Fibroblast of skin of left quadriceps (primary cell): ENCODE measurements at places on chromosomes 5 and 9.

DNA sequence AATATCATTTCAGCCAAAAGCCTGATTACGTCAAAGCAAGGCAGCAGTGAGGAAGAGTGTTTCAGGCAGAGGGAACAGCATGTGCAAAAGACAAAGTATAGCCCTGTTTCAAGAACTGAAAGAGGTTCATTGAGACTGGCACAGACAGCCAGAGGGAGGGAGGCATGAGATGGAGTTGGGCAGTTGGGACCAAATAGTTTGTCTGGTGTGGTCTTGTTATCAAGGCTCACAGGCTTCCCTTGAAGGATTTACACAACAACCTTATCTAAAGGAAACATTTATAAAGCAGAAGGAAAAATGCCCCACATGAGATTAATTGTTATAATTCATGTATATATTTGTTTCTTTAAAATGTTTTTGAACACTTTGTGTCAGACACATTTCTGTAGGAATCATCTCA is 253.3 kb downstream of the DMAC1 start:
- no peak for DNase-seq

DNA sequence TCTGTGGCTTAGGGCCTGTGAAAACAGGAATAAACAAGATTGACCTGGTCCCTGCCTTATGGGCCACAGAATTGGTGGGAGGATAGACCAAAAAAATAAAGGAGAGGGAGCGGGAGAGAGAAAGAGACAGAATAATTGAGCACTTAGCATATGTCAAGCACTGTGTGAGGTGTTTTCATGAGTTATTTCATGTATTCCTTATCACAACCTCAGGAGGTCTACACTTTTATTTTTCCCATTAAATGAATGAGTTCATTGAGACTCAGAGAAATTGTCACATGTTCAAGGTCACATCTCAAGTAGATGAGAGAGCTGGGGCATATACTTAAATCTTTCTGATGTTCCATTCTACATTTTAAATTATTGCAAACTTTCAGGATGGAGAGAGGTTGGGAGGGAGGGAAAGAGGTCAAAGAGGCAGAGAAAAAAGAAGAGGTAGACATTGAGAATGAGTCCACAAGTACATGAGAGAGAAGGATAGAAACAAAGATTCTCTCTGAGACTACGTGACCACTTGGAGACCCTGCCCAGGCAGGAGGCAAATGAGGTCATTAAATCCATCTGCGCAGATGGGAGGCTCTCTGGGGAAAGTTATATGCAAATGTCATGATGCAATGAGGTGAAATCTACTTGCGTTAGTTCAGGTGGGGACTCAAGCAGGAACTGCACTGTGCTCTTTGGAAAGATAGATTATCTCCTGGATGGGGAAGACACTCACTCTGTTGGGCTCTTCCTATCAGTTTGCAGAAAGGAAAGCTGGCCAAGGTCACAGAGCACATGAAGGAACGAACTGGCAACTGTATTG is 241.5 kb downstream of the PAPPA start:
- no peak for DNase-seq

DNA sequence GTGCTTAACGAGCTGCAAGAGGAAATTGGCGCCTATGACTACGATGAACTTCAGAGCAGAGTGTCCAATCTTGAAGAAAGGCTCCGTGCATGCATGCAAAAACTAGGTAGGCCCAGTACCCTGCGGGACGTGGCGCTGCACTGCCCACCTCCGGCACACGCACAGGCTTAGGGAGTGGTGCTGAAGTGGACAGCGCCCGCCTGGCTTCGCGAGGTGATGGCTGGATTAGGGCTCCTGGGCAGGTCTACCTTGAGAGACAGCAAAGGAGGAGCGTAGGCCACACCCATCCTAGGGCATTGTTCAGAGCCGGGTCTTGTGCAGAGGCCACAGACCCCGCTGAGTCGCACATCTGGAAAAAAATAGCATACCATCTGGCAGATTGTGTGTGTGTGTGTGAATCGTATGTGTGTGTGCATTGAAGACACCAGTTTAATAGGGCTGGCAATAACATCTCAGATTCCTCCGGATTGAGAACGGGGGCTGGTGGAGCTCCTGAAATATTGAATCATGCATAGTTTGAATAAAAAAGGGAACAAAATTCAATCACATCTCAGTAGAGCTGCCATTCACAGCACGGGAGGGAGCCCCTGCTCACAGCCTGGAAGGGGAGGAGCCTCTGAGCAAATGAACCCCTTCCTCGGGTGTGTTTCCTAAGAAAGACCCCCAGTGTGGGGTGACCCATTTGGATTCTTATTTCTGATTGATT is 11.1 kb downstream of the OLFM1 start:
- DNase-seq, result no peak

DNA sequence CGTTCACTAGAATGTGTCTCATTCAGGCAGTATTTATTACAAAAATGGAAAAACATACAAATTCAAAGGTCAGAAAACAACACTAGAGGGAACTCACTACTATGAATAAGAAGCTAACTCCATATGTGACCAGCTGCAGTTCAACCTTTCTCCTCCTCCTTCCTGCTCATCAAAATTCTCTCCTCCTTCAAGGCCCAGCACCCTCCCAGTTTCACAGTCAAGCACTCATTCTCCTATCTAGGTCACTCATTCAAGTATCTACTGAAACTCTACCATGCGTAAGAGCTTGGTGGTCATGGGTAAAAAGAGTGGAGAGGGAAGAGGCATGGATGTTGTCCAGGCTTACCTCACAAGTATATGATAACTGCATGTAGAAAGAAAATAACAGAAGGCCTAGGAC is 27.7 kb downstream of the ECPAS start:
- DNase-seq, result no peak

- DNase-seq, result no peak
Measured at GRCh38 chr5:141485321-141486055, 658 bp downstream of the PCDHGC4 start.

DNA sequence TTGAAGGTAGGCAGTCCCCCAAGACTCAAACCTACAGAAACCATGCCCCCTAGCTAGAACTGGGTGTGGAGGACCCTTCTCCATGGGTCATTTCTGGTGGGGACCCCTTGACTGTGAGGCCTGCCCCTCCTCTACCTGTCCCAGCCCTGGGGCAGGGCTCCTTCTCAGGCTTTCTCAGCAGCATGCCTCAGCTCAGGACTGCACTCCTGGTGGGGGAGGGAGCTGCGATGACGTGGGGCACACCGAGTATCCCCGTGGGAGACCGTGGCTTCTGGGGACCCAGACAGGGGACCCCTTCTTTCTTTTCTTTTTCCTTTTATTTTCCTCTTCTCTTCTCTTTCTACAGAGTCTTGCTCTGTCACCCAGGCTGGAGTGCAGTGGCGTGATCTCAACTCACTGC is 27.0 kb upstream of the PITX1 start:
- DNase-seq, result no peak

- no peak for DNase-seq
Measured at GRCh38 chr5:158514986-158515359, 584.7 kb downstream of the EBF1 start.

DNA sequence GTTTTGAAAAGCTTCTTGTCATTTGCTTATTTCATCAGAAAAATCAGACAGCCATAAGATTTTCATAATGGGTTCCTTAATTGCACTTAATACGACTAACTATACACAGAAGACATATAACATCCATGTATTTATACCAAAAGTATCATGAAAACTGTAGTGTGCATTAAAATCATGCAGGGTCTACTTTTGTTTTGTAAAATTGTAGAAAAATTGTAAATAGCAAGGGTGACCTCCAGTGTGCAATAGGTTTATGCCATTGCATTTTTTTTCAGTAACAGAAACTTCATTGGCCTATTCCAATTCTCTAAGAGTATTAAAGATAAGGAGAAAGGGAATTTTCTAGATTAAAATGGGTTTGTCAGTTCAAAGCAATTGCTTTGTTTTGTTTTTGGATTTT is 307.6 kb downstream of the KIAA0825 start:
- no peak for DNase-seq

DNA sequence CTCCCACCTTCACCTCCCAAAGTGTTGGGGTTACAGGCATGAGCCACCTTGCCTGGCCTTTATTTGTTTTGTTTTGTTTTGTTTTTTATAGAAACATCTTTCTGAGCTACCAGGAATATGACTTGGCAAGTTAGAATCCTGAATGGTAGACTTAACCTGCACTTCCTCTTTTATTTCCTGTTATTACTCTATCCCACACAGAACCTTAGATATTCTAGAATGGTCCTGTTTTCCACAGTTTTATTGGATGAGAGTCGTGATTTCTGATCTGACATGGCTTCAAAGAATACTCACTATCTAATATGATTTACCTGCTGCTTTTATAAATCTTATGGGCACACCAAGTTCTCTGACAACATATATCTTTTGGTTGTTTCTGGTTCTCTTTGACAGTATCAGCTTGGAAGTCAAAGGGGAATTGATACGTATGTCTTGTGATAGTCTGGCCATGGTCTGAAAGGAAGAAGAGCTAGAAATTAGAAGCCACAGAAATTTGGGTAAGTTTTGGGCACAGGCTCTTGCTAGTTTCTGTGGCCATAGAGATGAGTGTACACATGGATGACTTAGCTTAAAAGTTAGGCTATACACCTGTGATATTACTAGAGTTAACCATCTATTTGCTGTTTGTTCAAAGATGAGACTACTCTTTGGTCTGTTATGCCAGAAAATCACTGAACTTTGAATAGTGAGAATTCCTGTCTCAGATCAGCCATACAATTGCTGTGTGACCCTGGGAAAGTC is 4.7 kb upstream of the PANK3 start:
- no peak for DNase-seq

DNA sequence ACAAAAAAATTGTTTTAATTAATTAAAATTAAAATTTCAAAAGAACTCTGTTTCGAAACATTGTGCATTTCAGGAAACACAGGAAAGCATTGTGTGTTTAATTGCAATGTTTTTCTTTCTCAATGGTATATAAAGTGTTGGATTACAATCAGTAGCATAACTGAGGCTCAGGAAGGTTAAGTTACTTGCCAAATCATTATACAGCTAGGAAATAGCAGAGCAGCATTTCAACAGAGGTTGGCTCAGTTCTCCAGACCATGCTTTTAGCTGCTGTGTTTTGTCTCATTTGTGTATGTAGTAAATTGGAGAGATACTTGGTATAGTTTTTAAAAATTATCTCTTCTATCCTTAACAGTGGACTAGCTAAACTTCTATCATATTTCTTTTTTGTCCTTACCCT is 30.0 kb upstream of the CAMLG start:
- DNase-seq, result no peak

DNA sequence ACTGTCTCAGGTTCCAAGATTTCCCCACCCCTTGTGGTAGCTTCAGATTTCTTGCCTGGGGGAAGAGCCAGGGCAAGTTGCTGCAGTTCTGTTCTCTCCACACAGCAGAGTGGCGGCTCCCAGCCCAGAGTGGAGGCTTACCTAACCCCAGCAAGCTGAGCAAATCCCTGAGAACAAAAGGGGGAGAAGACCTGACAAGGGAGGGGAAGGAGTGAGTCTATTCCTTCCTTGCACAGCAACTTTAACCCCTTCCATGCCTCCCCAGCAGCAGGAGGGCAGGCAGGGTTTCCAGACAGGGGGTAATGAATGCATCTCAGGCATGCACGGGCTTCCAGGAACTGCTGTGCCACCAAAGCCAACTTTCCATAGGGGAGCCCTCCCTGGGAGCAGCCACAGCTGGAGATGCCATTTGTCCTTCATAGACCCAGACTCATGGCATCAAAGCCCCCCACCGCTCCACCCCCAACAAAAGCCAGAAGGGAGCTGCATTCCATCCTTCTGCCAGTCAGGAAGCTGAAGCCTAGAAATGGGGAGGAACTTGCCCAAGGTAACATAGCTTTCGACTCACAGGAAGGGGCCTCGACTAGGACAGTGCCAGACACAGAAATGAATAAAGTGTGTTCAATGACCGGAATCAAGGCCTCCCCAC is 28.8 kb upstream of the FAT2 start:
- no peak for DNase-seq

- no peak for DNase-seq
Measured at GRCh38 chr5:32791536-32792243, 80.6 kb downstream of the NPR3 start.

DNA sequence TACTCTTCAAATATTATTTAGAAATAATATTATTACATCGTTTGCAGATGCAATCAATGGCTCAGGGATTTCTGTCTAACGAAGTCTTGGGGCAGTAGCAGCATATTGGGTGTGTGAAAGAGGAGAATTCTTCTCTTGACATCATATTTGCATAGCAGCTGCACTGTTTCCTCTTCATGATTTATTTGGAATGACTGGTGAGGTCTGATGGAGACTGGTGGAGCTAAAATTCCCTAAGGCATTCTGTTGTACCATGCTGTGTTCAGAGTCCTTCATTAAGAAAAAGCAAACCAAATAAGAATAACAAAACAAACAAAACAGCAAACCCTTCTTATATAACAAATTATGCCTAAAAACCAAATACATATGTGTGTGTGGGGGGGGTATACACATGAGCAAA is 177.6 kb downstream of the DIRAS2 start:
- no peak for DNase-seq

GRCh38 chr5:100273846-100274580 is 261.2 kb upstream of the FAM174A start:
- DNase-seq, result no peak

GRCh38 chr5:88952344-88952743 is 69.4 kb upstream of the MEF2C start:
- DNase-seq, result no peak

- no peak for DNase-seq
Measured at GRCh38 chr9:15280647-15281046, 26.4 kb downstream of the TTC39B start.

- no peak for DNase-seq
Measured at GRCh38 chr9:93124793-93125192, 9.3 kb downstream of the NINJ1 start.

- no peak for DNase-seq
Measured at GRCh38 chr5:7794823-7795222, 56.1 kb downstream of the CFAP90 start.
